ENCODE measurements at places on chromosomes 6 and 20.
A peak's percentile ranks its signal among the peaks of the same experiment; 100 is the strongest.

DNA sequence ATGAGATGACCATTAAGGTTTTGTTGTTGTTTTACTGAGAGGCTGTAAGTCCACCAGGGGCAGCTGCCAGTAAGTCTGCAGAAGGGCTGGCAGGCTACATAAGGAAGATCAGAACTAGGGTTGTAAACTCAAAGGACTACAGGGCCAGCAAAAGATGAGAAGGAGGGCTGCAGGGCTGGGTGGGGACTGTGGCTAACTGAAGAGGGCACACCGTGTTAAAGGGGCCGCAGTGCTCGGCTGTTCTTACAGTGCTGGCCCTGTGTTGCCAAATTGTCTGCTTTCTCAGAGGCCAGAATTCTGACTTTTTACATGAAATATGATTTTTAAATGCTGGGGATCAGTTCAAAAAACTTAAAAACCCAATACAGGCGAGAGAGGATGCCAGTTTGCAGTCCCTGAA lies 25.5 kb upstream of the ZNF318 start:
- DNase-seq = no peak

- no peak for DNase-seq
Observed at GRCh38 chr6:123074616-123075015, 78.6 kb downstream of the CLVS2 start.

- no peak for DNase-seq
Observed at GRCh38 chr6:145802141-145802540, 12.5 kb downstream of the FBXO30 start.

DNA sequence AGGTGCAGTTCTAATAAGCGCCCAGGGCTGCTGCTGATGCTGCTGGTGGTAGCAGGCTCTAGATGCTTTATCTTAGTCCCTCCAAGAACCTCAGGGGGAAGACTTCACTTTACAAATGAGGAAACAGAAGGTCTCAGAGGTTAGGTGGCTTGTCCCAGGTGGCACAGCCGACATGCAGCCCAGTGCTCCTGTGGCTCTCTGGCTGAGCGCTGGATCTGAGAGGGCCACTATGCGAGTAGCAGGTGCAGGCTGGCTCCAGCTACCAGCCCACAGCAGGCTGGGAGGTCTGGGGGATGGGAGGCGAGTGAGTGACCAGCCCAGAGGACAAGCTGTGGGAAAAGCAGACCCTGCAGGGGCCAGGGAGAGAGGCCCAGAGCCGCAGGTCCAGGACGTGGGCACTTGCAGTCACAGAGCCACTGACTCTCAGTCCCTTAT lies 90.9 kb downstream of the PRND start:
- DNase-seq = no peak

- DNase-seq = no peak
Observed at GRCh38 chr6:40509086-40509485, 78.1 kb downstream of the LRFN2 start.

DNA sequence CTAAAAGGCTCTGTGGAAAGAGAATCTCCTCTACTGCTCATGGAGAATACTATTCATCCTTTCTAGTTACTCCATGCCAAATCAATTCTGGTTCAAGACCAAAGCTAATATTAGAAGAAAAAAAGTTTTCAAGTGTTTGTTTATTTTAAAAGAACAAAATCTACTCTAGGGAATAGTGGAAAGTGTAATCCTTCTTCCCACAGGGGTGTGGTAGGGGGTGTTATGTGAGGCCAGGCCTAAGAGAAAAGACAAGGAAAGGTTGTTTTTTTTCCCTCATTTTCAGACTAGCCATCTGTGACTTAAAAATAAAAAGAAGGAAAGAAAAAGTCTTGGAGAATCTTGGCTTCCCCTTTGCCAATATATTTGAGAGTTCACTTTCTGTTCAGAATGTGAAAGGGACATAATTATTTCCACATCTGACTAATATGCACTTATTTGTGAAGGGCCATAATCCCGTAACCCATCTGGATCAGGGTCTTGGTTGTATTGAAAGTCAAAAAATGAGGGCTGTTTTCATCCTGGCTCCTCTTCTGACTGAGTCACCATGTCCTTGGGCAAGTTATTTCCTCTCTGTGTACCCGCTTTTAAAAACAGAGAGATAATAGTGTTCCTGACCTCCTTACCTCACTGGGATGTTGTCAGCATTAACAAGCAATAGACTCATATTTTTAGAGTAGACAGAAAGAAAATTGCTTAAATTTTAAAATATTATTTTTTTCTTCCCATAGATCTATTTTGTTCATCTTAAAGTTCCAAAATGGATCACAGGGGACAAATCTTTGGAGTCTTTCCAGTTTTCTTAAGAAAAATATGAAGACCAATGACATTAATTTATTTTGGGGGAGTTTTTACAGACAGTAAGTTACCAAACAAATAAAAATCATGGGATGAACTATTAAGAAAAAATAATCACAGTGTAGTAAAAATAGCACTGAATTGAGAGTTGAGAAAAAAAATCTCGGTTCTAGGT lies 233.7 kb downstream of the IBTK start:
- peak; percentile 72 for DNase-seq

DNA sequence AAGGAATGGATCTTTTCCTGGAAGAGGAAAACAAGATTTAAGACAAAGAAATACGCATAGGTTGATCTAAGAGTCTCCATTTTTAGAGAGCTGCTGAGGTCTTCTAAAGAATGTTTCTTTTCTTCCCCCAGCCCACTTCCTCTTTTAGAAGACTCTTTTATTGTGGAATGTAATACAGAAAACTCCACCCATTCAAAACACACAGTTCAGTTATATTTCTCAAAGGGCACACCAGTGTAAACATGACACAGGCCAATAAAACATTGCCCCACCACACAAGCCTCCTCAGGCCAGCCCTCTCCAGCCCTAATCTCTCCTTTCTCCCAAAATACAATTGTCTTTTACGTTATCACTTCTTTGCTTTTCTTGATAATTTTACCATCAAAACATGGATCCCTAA lies 42.8 kb downstream of the SLC35B3 start:
- DNase-seq = peak; percentile 8

GRCh38 chr6:80976336-80976735 lies 776.1 kb downstream of the TENT5A start:
- no peak for DNase-seq

GRCh38 chr6:5942591-5942990 lies 64.1 kb downstream of the NRN1 start:
- DNase-seq = no peak

DNA sequence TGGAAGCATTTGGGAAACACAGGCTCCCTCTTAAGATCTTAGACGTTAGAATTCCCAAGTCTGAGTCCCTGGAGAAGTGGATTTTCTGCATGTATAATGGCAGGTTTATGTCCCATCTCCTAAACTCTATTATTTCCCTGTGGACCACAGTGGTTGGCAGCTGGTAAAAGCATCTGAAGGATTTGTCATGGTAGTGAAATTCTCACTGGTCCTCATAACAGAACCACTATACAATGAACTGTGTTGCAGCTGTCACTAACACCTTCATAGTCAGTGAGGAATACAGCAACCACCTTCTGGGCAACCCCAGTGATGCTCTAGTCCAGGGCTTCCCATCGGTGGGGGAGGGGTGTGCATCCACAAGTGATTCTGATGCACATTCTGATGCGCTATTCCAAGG lies 396.9 kb downstream of the ZFAND3 start:
- DNase-seq = no peak

DNA sequence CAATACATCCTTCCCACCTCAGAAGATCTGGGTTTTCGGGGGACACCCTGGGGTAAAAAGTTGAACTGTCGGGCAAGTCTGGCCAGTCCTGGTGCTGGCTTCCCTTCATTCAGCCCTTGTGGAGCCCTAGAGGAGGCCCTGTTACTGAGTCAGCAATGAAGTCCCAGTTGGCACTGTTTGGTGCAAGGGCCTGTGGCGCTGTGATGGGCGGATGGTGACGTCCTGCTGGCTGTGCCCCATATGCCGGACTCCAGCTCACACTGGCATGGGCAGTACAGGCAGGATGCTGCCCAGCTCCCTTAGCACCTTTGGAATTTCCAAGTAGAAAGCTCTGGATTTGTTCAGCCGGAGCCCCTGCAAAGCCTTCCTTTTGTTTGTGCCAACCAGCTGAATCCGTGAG lies 186.2 kb upstream of the PMEPA1 start:
- DNase-seq = no peak

GRCh38 chr20:62466072-62466760 lies 9.6 kb downstream of the GATA5 start:
- DNase-seq = no peak

GRCh38 chr20:9043364-9043763 lies 25.5 kb upstream of the PLCB4 start:
- DNase-seq = no peak

- DNase-seq = no peak
Observed at GRCh38 chr6:11847515-11848345, 69.1 kb upstream of the ADTRP start.

DNA sequence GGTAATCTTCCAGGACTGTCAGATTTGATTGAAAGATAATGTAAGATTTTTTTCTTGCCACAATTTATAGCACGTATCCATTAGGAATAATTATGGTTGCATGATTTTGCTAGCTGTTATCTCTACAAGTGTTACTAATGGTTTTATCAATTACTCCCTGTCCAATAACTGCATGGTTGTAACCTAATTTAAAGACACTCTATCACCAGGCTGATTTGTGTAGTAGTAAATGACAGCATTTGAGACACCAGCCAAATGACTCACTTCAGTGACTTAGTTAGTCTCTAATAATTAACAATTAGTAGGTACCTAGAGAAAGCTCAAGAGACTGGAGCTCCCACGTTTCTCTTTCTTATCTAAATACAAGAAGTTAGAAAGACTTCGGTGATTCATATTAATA lies 453.8 kb upstream of the POU3F2 start:
- no peak for DNase-seq

DNA sequence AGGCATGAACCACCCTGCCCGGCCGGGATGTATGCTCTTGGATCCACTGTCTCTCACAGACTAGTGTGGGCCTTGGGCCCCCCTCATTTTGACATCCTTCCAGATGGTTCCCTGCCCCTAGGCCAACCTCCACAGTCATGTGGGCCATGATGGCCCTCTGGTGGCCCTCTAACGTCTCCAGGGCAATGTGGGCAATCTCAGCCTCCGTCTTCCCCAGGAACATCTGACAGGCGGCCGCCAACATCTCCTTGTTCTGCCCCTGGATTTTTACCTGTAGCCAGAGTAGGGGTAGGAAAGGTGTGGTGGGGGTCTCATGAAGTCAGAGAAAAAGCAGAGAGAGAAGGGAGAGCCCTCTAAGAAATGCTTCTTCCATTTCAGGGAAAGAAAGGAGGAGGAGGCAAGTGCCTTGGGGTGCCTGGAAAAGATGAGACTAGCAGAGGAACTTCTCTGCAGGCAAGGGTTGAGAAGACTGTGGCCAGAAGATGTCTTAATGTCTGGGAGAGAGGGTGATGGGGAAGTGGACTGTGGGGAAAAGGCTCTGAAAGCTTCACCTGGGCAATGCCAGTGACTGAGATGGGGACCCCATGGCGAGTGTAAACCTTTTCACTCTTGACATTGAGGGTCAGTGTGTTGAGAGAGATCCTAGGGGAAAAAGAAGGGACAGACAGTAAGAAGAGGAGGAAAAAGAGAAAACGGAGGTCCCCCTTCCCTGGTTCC lies 1.3 kb downstream of the FLOT1 start:
- DNase-seq = no peak

DNA sequence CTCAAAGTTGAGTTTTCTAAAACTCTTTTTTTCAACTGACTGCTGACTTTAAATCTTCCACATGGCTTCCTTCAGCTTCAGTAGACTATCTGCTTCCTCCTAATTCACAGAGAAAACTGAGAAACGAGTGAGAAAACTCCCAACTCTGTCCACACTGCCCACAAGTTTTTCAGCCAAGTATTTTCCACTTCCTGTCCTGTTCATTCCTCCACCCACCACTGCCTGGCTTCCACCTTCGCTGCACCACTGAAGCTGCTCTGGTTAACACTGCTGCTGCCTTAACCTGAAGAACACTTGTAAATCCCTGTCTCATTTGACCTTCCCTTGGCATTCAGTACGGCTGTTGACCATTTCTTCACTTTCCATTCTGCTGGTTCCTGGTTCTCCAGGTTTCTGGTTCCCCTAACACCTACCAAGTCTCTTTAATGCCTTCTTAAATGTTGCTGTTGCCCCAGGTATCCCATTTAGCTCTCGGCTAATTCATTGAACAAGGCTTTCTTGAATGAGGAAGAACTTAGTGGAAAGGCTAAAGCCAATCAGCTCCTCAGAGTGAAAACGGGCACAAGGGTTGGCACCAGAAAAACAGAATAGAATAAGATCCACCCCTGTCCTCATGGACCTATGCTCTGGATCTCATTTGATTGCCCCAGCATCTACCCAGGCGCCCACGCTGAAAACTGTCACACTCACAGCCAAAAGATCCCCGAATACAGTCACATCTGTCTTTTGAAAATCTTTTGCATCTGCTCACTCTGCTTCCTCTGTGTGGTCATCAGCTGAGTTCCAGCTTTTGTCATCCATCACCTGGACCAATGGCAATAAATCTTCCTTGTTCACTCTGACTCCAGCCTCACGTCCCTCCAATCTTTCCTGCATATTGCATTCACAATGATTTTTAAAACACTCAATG lies 104.4 kb upstream of the TAB2 start:
- no peak for DNase-seq

- no peak for DNase-seq
Observed at GRCh38 chr20:18754030-18754652, 59.4 kb upstream of the SCP2D1 start.

DNA sequence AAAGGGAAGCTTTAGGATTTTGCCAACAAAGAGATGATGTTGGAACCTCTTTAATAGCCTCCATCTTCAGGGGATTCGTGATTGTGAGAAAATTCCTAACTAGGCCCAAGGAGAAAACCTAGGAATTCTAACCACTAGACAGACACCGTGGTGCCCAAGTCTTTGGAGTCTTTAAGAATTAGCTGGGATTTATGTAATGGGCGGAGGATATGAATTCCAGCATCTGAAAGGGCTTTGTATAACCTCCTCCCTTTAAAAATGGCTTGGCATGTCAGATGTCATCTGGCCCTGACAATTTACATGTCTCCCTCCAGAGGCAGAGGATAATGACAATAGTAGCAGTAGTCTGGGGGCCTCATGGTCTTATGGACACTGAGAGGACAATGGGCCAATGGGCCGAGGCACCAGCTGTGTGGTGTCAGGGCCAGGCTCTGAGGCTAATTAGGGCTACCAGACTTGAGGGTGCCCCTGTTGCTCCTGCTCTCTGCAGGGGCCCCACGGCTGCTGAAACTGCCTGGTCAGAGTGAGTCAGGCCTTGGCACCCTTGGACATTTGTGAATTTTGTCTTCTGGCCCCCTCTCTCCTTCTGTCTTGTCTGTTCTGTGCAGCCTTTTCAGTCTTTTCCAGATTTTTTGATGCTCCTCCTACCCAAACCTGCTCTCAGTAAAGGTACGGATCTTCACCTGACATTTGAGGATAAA lies 113.9 kb downstream of the EDN1 start:
- DNase-seq = no peak

- no peak for DNase-seq
Observed at GRCh38 chr6:124524491-124525200, 437.6 kb upstream of the RNF217 start.
